ENCODE measurements at places on chromosomes 11 and 22.

GRCh38 chr22:27435844-27436576 is 365.5 kb downstream of the MN1 start:
- no peak overlapping the region for H3K4me3 ChIP-seq
- H3K27ac ChIP-seq: no peak overlapping the region
- DNase-seq: peak; percentile 74
- H3K4me1 ChIP-seq: no peaks in the 10 kb centered on the region

DNA sequence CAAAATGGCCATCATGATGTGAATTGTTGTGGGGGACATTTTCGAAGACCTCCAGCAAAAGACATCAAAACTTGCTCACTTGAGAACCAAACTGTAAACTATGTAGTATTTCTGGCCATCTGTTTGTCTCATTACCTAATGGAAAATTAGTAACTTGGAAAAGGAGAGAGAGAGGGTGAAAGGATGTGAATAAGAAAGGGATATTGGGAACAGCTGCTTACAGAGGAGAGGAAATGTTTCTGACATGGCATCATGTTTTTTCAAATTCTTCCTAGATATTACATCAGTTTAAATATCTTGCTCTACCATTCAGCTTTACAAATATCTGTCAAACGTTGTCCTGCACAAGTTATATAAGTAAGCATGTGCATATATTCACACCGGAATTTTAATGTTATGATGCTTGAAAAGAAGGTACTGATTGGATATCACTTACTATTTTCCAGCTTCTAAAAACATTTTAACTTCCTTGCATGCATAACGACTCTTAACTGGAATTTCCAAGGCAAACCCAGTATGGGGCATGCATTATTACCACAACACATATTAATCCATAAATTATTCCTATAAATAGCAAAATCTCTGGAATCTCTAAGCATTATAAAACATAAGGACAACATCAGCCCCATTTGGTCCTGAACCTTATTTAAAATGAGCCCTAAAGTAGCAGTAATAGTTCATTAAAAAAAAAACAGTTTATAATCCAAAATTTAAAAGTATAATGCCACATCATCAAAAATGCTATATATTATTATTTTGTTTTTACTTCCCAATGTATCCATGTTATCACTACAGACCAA is 20.0 kb downstream of the GUCY1A2 start:
- peak; percentile 67 for DNase-seq
- H3K36me3 ChIP-seq: no peaks in the 10 kb centered on the region
- no peaks in the 10 kb centered on the region for H3K27me3 ChIP-seq
- no peaks in the 10 kb centered on the region for H3K4me1 ChIP-seq

GRCh38 chr11:124670732-124671131 is 2.8 kb downstream of the SIAE start:
- H3K27ac ChIP-seq: no peak overlapping the region
- H3K4me1 ChIP-seq: no peaks in the 10 kb centered on the region
- no peak for DNase-seq
- H3K36me3 ChIP-seq: no peaks in the 10 kb centered on the region

DNA sequence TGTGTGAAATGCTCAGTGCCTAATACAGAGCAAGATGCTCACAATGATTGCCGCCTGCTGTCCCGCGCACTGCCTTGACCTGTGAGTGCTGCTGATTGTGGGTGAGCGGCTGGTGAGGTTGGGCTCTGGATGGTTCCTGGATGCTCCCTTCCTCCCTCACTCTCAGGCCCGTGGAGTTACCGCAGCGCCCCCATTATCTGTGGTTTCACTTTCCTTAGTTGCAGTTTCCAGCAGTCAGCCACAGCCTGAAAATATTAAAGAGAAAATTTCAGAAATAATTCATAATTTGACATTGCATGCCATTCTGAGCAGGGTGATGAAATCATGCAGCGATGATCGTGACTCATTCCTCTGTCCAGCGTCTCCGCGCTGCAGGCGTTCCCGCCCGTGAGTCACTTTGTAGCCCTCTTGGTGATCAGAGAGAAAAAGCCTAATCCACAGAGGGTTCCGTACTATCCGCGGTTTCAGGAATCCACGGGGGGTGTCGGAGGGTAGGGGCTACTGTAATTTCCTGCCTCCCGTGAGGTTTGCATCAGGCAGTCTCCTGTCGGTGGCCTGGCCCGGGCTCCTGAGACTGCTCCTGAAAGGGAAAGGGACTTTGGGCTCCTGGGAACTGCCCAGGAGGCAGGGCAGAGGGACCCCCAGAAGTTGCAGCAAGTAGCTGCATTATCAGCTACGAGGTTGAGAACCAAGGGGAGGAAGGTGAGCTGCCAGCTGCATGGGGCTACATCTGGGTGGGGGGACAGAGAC is 10.6 kb downstream of the RPL3 start:
- no peaks in the 10 kb centered on the region for H3K4me1 ChIP-seq
- no peak overlapping the region for H3K4me3 ChIP-seq
- H3K36me3 ChIP-seq: peaks cover 9% of the 10 kb centered on the region
- peak overlapping the region; percentile 71 for H3K27ac ChIP-seq
- DNase-seq: no peak
- H3K27me3 ChIP-seq: no peaks in the 10 kb centered on the region

GRCh38 chr11:10896493-10896892 is 38.6 kb upstream of the ZBED5 start:
- peaks cover 37% of the 10 kb centered on the region for H3K4me1 ChIP-seq
- H3K27ac ChIP-seq: no peak overlapping the region
- no peaks in the 10 kb centered on the region for H3K36me3 ChIP-seq

GRCh38 chr11:81874635-81875034 is 859.0 kb downstream of the FAM181B start:
- H3K27me3 ChIP-seq: no peaks in the 10 kb centered on the region
- no peak overlapping the region for H3K27ac ChIP-seq
- DNase-seq: no peak
- no peaks in the 10 kb centered on the region for H3K36me3 ChIP-seq
- no peak overlapping the region for H3K4me3 ChIP-seq

DNA sequence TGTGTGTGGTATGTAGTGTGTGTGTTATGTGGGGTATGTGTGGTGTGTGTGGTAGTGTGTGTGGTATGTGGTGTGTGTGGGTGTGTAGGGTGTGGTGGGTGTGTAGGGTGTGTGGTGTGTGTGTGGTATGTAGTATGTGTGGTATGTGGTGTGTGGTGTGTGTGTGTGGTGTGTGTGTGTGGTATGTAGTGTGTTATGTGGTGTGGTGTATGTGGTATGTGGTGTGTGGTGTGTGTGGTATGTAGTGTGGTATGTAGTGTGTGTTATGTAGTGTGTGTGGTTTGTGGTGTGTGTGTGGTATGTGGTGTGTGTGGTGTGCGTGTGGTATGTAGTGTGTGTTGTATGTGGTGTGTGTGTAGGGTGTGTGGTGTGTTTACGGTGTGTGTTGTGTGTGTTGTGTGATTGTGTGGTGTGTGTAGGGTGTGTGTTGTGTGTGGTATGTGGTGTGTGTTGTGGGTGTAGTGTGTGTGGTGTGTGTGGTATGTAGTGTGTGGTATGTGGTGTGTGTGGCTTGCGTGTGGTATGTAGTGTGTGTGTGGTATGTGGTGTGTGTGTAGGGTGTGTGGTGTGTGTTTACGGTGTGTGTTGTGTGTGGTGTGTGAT is 4.2 kb upstream of the PPP6R2 start:
- H3K4me3 ChIP-seq: no peak overlapping the region
- no peaks in the 10 kb centered on the region for H3K27me3 ChIP-seq
- DNase-seq: no peak
- H3K4me1 ChIP-seq: peaks cover 5% of the 10 kb centered on the region

- H3K27me3 ChIP-seq: no peaks in the 10 kb centered on the region
- no peaks in the 10 kb centered on the region for H3K36me3 ChIP-seq
- H3K4me3 ChIP-seq: no peak overlapping the region
Observed at GRCh38 chr11:29224739-29225384, 792.0 kb downstream of the KCNA4 start.

GRCh38 chr11:69899957-69900821 is 81.0 kb upstream of the FGF3 start:
- H3K27me3 ChIP-seq: no peaks in the 10 kb centered on the region
- DNase-seq: no peak
- no peak overlapping the region for H3K4me3 ChIP-seq
- no peaks in the 10 kb centered on the region for H3K36me3 ChIP-seq
- no peak overlapping the region for H3K27ac ChIP-seq

DNA sequence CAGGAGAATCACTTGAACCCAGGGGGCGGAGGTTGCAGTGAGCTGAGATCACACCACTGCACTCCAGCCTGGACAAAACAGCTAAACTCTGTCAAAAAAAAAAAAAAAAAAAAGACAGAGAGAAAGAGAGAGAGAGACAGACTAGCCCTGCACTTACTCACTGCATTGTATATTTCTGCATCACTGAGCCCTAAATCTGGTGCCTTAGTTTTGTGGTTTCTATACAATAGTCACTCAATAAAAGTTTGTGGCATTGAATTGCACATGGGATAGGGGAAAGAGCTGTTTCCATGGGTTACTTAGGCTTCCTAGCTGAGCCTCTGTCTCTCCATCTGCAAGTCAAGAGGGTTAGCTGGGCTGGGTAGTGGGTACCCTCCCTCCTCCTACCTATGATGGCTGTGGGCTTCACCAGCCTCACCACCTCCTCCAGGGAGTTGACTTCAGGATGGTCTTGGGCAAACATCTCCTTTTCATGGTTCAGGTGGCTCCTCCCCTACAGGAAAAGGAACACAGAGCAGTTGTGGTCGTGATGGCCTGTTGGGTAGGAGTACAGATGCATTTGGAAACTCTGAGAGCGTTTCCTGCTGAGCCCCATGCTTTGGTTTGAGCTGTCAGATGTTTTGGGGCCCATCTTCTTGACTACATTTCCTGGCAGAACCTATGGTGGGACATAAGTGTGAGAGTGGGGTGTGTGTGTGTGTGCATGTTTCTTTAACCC is 73.2 kb downstream of the CCDC81 start:
- no peak overlapping the region for H3K4me3 ChIP-seq
- H3K4me1 ChIP-seq: no peaks in the 10 kb centered on the region
- H3K36me3 ChIP-seq: peaks cover 10% of the 10 kb centered on the region
- no peak overlapping the region for H3K27ac ChIP-seq
- H3K27me3 ChIP-seq: no peaks in the 10 kb centered on the region

DNA sequence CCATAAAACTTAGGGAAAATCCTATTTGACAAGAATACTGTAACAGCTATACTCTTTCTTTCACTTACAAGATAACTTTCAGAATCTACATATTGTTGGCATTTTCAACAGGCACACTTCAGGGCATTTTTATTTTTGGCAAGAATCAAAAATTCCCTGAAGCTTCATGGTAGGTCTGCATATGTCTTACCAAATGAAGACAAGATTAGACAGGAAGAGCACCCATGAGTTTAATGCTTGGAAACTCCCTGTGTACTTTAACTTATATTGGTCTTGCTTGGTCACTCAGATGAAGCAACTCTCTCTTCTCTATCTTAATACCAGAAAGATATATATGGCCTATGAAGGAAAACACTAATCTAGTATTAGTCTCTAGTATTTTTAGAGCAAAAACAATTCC is 137.7 kb downstream of the ATG16L2 start:
- no peak overlapping the region for H3K4me3 ChIP-seq
- no peaks in the 10 kb centered on the region for H3K27me3 ChIP-seq
- H3K4me1 ChIP-seq: peaks cover 6% of the 10 kb centered on the region
- H3K36me3 ChIP-seq: no peaks in the 10 kb centered on the region

GRCh38 chr11:134349109-134349801 is 17.5 kb downstream of the GLB1L2 start:
- H3K27ac ChIP-seq: no peak overlapping the region
- no peak for DNase-seq
- H3K27me3 ChIP-seq: no peaks in the 10 kb centered on the region
- no peaks in the 10 kb centered on the region for H3K4me1 ChIP-seq
- no peak overlapping the region for H3K4me3 ChIP-seq

GRCh38 chr11:43751726-43752125 is 71.2 kb downstream of the HSD17B12 start:
- no peak overlapping the region for H3K27ac ChIP-seq
- H3K4me1 ChIP-seq: no peaks in the 10 kb centered on the region
- H3K4me3 ChIP-seq: no peak overlapping the region
- H3K27me3 ChIP-seq: no peaks in the 10 kb centered on the region
- no peak for DNase-seq
- no peaks in the 10 kb centered on the region for H3K36me3 ChIP-seq

- no peak for DNase-seq
- H3K4me3 ChIP-seq: no peak overlapping the region
- H3K27me3 ChIP-seq: no peaks in the 10 kb centered on the region
- no peaks in the 10 kb centered on the region for H3K4me1 ChIP-seq
Observed at GRCh38 chr11:119845305-119845704, 116.3 kb upstream of the NECTIN1 start.

- H3K4me3 ChIP-seq: no peak overlapping the region
- H3K36me3 ChIP-seq: no peaks in the 10 kb centered on the region
- no peaks in the 10 kb centered on the region for H3K27me3 ChIP-seq
- H3K27ac ChIP-seq: no peak overlapping the region
- DNase-seq: peak; percentile 67
Observed at GRCh38 chr11:93567401-93567895, 24.3 kb upstream of the SMCO4 start.

DNA sequence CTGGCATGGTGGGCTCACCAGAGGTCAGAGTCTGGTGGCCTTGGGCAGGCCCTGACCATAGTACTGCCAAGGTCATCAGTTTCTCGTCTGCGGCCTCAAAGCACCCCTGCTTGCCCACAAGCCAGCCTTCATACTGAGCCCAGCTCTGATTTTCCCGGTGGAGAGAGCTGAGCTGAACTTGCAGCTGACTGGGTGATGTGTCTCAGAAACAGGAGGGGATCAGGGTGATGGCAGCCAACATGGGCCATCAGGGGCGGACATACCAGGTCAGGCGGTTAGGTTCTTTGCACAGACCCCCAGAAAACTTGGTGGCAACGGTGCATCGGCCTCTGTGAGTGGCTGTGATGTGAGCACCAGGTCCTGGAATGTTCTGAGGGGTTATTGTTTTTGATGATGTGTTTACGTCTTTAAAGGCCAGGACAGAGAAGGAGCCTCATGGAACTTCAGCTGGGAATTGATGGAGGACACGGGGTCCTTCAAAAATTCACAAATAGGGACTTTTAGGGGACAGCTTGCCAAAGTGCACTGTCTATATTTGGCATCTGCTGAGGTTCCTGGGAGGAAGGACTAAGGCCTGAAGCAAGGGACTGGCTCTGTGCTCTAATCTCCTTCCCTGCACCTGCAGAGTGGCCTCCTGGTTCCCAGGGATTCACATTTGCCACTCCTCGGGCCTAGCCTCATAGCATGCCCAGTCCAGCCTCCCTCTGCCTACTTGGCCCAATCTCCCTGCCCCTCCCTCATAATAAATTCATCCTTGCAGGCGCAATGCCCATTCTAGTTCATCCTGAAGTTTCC is 131.2 kb downstream of the OSBP2 start:
- H3K4me3 ChIP-seq: no peak overlapping the region
- no peaks in the 10 kb centered on the region for H3K36me3 ChIP-seq
- H3K4me1 ChIP-seq: peaks cover 21% of the 10 kb centered on the region
- no peak overlapping the region for H3K27ac ChIP-seq
- DNase-seq: no peak

DNA sequence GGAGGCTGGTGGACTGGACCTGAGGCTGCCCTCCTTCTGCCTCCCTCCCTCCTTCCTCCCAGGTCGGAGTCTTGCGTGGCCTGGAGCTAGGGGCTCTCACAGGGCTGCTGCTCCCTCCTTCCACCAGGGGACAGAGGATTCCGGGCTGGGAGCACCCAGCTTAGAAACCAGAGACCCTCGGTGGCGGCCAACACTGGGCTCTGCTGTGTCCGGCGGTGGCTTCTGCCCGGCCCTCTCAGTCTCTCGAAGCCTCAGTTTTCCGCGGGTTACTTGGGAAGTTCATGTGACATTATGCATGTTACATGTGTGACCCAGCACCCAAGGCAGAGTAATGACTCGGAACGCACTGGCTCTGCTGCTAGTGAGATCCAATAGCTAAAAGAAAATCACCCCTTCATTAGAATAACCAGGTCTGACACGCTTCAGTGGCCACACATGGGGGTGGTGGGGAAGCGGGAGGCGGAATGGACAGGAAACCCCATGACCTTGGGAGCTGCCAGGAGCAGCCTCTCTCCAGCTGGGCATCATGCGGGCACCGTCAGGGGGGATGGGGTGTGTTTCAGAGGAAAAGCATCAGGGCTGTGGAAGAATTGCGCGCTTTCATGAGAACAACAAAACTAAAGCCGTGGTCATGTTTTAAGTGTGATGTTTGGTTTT is 5.9 kb upstream of the MRGPRG start:
- DNase-seq: no peak
- H3K4me1 ChIP-seq: peaks cover 9% of the 10 kb centered on the region
- peaks cover 5% of the 10 kb centered on the region for H3K27me3 ChIP-seq

Data from lung (tissue), 17 donors.